Endothelial cell (in vitro differentiated cells): ENCODE measurements at places on chromosomes 2 and 18.

- no peak overlapping the region for H3K27ac ChIP-seq
- DNase-seq: no peak
- no peaks in the 10 kb centered on the region for H3K4me1 ChIP-seq
- peaks cover 7% of the 10 kb centered on the region for H3K36me3 ChIP-seq
- no peaks in the 10 kb centered on the region for H3K27me3 ChIP-seq
These were observed 44.6 kb downstream of the SMAD4 start for GRCh38 chr18:51074605-51075004.

DNA sequence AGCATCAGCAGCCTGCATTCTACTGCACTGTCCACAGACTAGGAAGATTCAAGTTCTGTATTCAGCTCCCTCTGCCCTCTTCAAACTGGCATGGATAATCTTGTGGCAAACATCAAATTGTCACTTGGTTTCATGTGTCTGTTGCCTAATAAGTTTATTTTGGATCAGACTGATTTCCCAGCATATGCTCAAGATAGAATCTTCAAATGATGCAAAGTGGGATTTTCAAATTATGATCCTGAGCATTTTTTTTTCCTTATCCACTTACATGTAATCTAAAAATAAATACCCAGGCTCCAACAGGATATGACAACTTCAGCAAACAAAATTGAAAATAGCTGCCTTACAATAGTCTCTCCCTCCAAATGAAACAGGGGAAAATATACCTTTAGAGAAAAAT is 160.9 kb upstream of the VRK2 start:
- no peak overlapping the region for H3K4me3 ChIP-seq
- DNase-seq: no peak
- peaks cover 1% of the 10 kb centered on the region for H3K27me3 ChIP-seq
- H3K27ac ChIP-seq: no peak overlapping the region

- DNase-seq: no peak
- no peaks in the 10 kb centered on the region for H3K27me3 ChIP-seq
- no peak overlapping the region for H3K4me3 ChIP-seq
- H3K4me1 ChIP-seq: no peaks in the 10 kb centered on the region
- H3K36me3 ChIP-seq: no peaks in the 10 kb centered on the region
These were observed 7.0 kb upstream of the GPD2 start for GRCh38 chr2:156429211-156429610.

GRCh38 chr2:141994066-141994465 is 136.8 kb downstream of the LRP1B start:
- no peaks in the 10 kb centered on the region for H3K36me3 ChIP-seq
- DNase-seq: no peak
- no peak overlapping the region for H3K4me3 ChIP-seq
- H3K4me1 ChIP-seq: peaks cover 3% of the 10 kb centered on the region
- no peak overlapping the region for H3K27ac ChIP-seq
